ENCODE measurements at places on chromosomes 5 and 9. TPM values are rescaled to one million over a fixed set of nuclear protein-coding genes. Genes with fewer than 3 reads are reported as not detected.
A peak's percentile ranks its signal among the peaks of the same experiment; 100 is the strongest.

Gene PROB1
- 0.67 TPM for total RNA-seq

Gene SEC24A
- 12.7 TPM for total RNA-seq

Gene GABRA1
- total RNA-seq: not detected

Gene PAX5
- not detected for total RNA-seq

Gene PSAT1
- total RNA-seq: 357 TPM

Gene PLK2
- 22.5 TPM for total RNA-seq

Gene ACTBL2
- total RNA-seq: not detected

DNA sequence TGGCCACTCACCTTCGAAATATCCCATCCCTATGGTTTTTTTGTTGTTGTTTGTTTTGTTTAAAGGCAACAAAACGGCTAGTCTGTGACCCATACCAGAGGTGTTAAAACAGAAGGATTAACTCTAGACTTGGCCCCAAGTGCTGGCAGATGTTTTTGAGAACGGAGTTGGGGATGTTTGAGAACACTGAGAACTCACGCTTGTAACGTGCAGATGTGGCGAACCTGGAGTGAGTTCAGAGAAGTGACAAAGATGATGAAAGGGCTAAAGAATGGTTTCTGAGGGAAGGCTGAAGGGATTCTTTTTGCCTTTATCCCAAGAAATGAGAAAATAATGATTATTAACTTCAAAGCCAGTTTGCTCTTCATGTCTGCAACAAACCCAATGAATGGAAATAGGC, 286.5 kb downstream of the ZNF608 start:
- H3K4me1 ChIP-seq: peaks cover 56% of the 10 kb centered on the region
- H3K27ac ChIP-seq: no peak overlapping the region
- H3K4me3 ChIP-seq: no peak overlapping the region

DNA sequence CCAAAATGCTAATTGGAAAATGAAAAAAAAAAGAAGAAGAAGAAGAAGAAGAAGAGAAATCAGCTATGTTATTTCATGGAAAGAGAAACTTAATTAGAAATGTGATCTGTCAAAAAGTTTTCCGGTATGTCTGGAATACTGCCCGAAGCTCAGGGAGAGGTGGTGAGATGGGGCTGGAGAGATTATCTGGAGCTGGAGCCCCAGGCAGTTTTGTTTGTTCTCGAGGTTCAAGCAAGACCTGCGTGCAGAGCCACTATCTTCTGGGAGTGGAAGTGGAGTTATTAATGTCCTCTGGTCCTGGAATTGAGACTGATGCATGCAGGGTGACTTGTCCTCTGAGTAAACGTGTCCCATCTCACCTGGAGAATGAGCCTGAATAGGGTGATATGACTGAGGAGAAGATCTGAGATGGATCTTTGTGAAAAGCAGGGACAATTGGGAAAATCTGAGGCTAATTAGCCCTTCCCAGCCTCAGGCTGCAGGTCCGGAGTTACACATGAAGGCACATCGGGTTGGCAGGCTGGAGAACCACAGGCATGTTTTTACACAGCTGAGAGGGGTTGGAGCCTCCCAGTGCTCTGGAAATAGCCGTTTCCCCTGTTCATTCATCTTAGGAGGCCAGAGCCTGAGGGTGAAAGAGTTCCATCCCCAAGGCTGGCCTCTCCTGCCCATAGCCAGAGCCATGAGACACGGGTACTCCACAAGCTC, 70.5 kb downstream of the OLFM1 start:
- no peak overlapping the region for H3K27ac ChIP-seq
- no peaks in the 10 kb centered on the region for H3K36me3 ChIP-seq
- H3K4me1 ChIP-seq: no peaks in the 10 kb centered on the region

DNA sequence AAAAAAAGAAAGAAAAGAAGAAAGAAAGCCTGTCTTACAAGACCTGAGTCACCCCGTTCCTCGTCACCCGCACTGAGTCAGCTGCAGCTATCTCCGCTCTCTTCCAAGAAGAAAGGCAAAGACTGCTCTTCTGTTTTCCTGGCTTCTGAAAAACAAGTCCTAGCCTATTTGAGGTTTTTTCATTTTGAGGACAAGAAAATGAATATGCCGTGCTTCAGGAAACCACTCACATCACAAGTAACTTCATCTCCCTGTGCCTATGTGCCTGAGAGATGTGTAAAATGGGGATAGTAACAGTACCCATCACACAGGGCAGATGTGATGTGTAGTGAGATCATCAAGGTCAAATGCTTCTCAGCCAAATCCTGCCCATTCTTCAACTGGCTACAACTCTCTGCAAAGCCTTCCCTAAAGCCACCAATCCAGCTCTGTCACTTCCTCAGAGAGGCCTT, 78.4 kb downstream of the GLDC start:
- no peaks in the 10 kb centered on the region for H3K27me3 ChIP-seq
- H3K27ac ChIP-seq: no peak overlapping the region
- H3K36me3 ChIP-seq: no peaks in the 10 kb centered on the region
- no peak for DNase-seq

DNA sequence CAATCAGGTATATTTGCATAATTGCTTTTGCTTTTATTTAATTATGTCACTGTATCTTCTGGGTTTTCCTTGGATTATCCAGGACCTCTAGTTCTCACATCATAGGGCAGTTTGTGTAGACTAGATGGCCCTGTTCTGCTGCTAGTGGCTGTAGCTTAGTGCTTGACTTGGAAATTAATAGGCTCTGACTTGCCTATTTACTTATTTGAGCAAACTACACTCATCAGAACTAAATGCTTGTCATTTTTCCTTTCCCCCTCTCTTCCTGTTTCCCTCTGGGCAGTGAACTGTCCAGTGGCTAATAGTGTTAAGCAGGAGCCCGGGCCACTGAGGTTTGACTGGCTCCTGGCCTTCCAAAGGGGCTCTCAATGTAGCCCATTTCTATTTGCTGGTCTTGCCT, 135.7 kb downstream of the MAN2A1 start:
- no peaks in the 10 kb centered on the region for H3K27me3 ChIP-seq
- H3K36me3 ChIP-seq: peaks cover 30% of the 10 kb centered on the region
- no peaks in the 10 kb centered on the region for H3K4me1 ChIP-seq

DNA sequence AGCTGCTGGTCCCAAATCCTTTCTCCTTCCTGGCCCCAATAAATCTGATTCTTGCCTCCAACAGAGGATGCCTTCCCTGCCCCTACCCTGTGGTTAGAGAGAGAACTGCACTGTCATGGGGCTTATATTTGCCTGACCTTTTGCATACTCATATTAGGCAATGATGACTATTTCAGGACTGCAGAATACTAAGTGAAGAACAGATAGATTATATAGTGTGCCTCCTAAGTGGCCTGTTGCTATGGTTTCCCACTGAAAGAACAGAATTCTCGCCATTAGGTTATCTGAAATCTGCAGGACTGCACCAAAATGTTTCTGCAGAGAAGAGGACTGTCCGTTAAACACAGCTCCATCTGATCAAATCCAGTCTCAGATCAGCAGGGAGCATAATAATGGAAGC, 87.3 kb upstream of the CCNG1 start:
- no peaks in the 10 kb centered on the region for H3K27me3 ChIP-seq
- H3K36me3 ChIP-seq: no peaks in the 10 kb centered on the region
- H3K27ac ChIP-seq: no peak overlapping the region
- H3K4me3 ChIP-seq: no peak overlapping the region
- DNase-seq: no peak

- no peaks in the 10 kb centered on the region for H3K36me3 ChIP-seq
- peaks cover 7% of the 10 kb centered on the region for H3K4me1 ChIP-seq
- DNase-seq: no peak
Measured at GRCh38 chr5:160675988-160676387, 176.0 kb downstream of the ATP10B start.

- peak; percentile 23 for DNase-seq
- H3K27me3 ChIP-seq: no peaks in the 10 kb centered on the region
- no peaks in the 10 kb centered on the region for H3K36me3 ChIP-seq
- no peak overlapping the region for H3K4me3 ChIP-seq
- H3K27ac ChIP-seq: peak overlapping the region; percentile 95
- peaks cover 39% of the 10 kb centered on the region for H3K4me1 ChIP-seq
Measured at GRCh38 chr5:102863764-102864560, 108.9 kb downstream of the PAM start.

- H3K4me3 ChIP-seq: no peak within 1 kb of the TSS
- no peaks in the 10 kb centered on the region for H3K36me3 ChIP-seq
- H3K4me1 ChIP-seq: peaks cover 8% of the 10 kb centered on the region
- DNase-seq: peak; percentile 18
- no peak within 1 kb of the TSS for H3K27ac ChIP-seq
Measured at GRCh38 chr9:114805670-114806525, at the start of gene TNFSF15. Gene TNFSF15 (minus strand): TSS chr9:114806039. CDS start chr9:114806012, 27 bp downstream.

GRCh38 chr5:139682016-139682975, 34.1 kb downstream of the CXXC5 start:
- peaks cover 58% of the 10 kb centered on the region for H3K4me1 ChIP-seq
- no peaks in the 10 kb centered on the region for H3K27me3 ChIP-seq
- DNase-seq: peak; percentile 4
- no peak overlapping the region for H3K4me3 ChIP-seq

- no peaks in the 10 kb centered on the region for H3K27me3 ChIP-seq
- H3K27ac ChIP-seq: no peak overlapping the region
- H3K4me1 ChIP-seq: no peaks in the 10 kb centered on the region
- H3K36me3 ChIP-seq: no peaks in the 10 kb centered on the region
Measured at GRCh38 chr9:126170286-126170823, 156.3 kb upstream of the MVB12B start.

DNA sequence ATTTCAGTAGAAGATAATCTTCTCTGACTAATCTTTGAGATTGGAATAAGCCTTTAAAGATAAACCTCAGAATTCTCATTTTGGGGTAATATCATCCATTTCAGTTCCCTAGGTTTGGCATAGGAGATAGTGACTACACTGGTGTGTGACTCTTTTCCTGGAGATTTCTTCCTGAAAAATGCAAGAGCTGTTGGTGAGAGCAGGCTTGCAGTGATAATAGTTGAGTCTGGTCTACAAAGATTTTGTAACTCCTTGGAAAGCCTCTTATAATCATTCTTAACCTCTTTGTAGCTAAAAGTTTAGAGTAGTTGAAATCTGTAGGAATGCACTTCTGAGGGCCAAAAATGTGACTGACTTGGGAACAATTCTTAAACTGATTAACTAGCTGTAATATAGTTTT, 23.4 kb downstream of the RANBP17 start:
- H3K27ac ChIP-seq: no peak overlapping the region
- H3K4me1 ChIP-seq: peaks cover 3% of the 10 kb centered on the region
- no peaks in the 10 kb centered on the region for H3K36me3 ChIP-seq
- DNase-seq: no peak

GRCh38 chr9:69168709-69169217, 5.3 kb upstream of the TJP2 start:
- no peak overlapping the region for H3K4me3 ChIP-seq
- H3K27me3 ChIP-seq: peaks cover 12% of the 10 kb centered on the region
- H3K36me3 ChIP-seq: no peaks in the 10 kb centered on the region
- DNase-seq: no peak
- peaks cover 12% of the 10 kb centered on the region for H3K4me1 ChIP-seq

GRCh38 chr5:100771181-100771580, 131.9 kb downstream of the ST8SIA4 start:
- H3K27me3 ChIP-seq: no peaks in the 10 kb centered on the region
- DNase-seq: no peak
- no peak overlapping the region for H3K27ac ChIP-seq
- H3K4me1 ChIP-seq: peaks cover 29% of the 10 kb centered on the region

- DNase-seq: no peak
- H3K4me1 ChIP-seq: peaks cover 16% of the 10 kb centered on the region
Measured at GRCh38 chr9:99466781-99467180, 244.7 kb downstream of the SEC61B start.

DNA sequence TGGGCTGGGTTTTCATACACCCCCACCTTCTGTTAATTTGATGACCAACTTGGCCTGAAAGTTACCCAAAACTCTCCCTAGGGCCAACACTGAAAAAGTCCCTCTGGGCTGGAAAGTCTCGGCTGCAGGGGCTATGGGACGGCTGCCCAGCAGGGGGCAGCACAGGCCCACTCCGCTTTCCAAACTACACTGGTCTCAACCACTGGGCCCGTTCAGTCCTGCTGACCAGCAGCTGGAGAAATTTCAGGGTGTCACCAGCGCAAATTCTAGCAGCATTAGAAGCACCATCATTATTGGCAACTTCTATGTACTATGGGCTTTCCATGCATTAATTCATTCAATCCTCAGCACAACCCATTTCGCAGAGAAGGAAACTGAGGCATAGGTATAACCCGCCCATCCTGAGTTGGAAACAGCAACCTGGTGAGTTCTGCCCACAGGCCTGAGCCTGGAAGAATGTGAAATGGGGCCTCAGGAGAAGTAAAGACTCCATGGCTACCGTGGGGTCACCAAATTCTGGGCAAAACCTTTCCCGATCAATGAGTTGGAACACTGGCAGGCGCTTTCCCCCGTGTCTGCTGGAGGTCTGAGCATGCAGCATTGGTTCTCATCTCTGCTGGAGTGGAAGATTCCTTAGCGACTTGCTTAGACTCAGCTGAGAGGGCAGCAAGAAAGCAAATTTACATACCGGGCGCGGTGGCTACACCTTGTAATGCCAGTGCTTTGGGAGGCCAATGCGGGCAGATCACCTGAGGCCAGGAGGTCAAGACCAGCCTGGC, 9.7 kb downstream of the ORM2 start:
- no peak overlapping the region for H3K27ac ChIP-seq
- H3K4me1 ChIP-seq: no peaks in the 10 kb centered on the region

- no peak overlapping the region for H3K4me3 ChIP-seq
- H3K4me1 ChIP-seq: no peaks in the 10 kb centered on the region
- no peak overlapping the region for H3K27ac ChIP-seq
- no peaks in the 10 kb centered on the region for H3K27me3 ChIP-seq
- H3K36me3 ChIP-seq: no peaks in the 10 kb centered on the region
- DNase-seq: no peak
Measured at GRCh38 chr5:74468421-74468820, 172.1 kb downstream of the ENC1 start.

- H3K27ac ChIP-seq: peak overlapping the region; percentile 33
- H3K27me3 ChIP-seq: no peaks in the 10 kb centered on the region
- no peak overlapping the region for H3K4me3 ChIP-seq
- H3K4me1 ChIP-seq: peaks cover 8% of the 10 kb centered on the region
- no peak for DNase-seq
Measured at GRCh38 chr5:134851307-134851923, 5.6 kb downstream of the C5orf24 start.

DNA sequence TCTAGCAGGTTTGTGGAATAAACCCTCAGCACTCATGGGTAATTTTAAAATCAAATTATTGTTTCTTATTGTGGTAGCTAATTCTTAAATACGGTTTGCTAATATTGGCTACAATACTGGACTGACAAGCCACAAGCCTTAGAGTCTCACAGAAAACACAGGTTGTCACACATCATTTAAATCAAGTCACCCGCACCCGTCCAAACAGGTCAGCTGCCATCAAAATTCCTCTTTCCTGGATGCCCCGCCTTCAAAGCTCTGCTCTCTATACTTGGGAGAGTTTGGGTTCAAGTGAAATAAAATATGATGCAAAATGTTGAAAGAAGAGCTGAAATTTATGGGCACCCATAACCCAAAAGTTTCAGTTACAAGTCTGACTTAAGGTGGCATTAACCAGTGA, 12.3 kb upstream of the SUSD1 start:
- H3K4me3 ChIP-seq: no peak overlapping the region
- DNase-seq: no peak
- peaks cover 7% of the 10 kb centered on the region for H3K4me1 ChIP-seq
- H3K36me3 ChIP-seq: no peaks in the 10 kb centered on the region

DNA sequence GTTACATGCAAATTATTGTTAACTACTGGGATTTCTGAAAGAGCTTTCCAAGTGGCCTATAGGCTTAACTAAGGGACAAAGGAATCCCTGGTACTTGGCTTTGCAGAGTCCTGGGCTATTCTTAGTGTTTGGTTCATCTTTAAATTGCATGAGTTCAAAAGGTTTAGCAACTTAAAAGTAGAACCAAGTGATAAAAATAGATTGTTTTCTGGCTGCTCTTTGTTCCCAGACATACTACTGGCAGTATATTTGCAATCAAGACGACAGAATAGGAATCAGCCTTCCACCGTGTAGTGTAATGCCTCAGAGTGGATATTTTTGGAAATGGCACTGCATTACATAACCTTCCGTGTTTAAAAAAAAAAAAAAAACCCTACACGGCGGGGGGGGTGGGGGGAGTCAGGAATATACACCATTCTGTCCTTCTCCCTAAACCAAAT, 1.0 kb downstream of the NREP start:
- no peaks in the 10 kb centered on the region for H3K27me3 ChIP-seq
- no peaks in the 10 kb centered on the region for H3K36me3 ChIP-seq
- H3K4me3 ChIP-seq: peak overlapping the region; percentile 99
- H3K4me1 ChIP-seq: peaks cover 44% of the 10 kb centered on the region
